ENCODE measurements at places on chromosomes 12 and 14.

- no peak for DNase-seq
Observed at GRCh38 chr14:74575936-74576335, 36.1 kb downstream of the LTBP2 start.

GRCh38 chr12:74539765-74540526, 2.3 kb downstream of the ATXN7L3B start:
- DNase-seq = no peak

DNA sequence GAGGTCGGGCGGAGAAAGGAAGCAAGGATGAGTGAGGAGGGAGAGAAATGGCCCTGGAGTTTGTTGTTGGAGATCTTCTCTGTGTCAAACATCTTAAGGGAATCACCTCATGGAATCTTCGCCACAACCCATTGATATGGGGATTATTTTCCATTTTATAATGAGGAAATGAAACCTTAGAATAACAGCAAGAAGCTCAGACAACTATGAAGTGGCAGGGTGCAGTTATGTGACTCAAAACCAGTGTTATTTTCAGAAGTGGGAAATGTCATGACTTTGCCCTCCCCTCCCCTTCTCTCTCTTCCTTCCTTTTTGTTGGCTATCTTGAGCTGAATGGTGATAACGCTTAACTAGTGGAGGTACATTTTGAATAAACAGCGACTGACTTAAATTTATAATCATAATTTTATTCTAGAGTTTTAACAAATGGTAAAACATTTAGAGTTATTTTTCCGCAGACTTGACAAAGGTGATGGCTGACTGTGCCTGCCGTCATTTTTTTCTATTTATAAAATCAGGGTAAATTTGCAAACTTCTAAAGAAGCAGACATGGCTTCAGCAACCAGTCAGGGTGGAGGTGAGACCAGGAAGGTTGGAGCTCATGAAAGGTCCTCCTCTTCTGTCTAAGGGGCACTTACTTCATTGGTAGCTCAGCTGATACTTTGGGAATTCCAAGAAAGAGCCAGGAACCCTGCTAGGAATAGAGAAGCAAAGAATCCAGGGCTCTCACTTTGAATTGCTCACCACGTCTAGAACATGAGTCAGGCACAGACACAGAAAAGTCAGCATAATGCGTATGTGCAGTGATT, 232.4 kb downstream of the RGS6 start:
- DNase-seq = no peak

GRCh38 chr14:20485900-20486299, 16.7 kb downstream of the PNP start:
- no peak for DNase-seq

- DNase-seq = no peak
Observed at GRCh38 chr14:97641827-97642226, 844.6 kb downstream of the VRK1 start.

GRCh38 chr12:49527361-49528130, 11.3 kb upstream of the KCNH3 start:
- no peak for DNase-seq

All from activated naive CD4-positive, alpha-beta T cell (primary cell).